ENCODE measurements at places on chromosomes 7 and 10.

- DNase-seq = no peak
Observed at GRCh38 chr10:49362596-49363260, 33.2 kb downstream of the DRGX start.

GRCh38 chr10:26044141-26044749 is 110.2 kb downstream of the MYO3A start:
- DNase-seq = peak; percentile 78

DNA sequence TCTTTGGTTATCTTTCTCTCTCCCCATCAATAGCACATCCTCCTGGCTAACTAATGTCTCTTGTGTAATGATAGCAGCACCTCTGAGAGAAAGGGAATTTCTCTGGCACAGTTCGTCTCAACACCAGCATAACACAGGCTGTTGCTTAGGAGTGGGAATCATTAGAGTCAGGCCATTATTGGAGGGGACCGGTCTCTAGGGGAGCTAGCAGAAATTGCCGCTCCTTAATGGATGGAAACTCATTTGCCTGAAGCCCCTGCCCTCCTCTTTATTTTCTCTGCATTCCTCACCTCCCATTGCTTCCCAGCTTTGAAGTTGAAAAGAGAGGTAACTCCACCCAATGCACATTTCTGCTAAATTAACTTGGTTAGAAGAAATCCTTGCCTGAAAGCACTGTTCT is 11.9 kb downstream of the LRRC4 start:
- DNase-seq = no peak

GRCh38 chr7:115679976-115680375 is 350.6 kb downstream of the TFEC start:
- DNase-seq = no peak

- no peak for DNase-seq
Observed at GRCh38 chr7:1226186-1226901, 6.3 kb upstream of the UNCX start.

DNA sequence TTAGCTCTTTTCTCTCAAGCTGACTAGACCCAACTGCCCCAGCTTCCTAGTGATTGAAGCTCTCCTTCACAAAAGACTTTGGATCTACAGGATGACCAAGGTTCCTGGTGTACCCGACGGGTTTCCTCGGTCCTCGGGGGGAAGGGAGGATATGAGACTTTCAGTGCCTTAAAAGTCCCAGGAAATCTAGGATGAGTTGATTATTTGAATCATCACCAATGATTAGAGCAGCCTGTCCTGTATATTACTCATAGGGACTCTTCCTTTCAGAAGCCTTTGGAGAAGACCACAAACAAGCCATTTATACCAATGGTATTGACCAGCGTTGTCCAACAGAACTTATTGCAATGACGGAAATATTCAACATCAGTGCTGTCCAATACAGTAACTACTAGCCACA is 6.1 kb upstream of the ACTA2 start:
- DNase-seq = no peak

- DNase-seq = no peak
Observed at GRCh38 chr10:113180401-113181154, 230.5 kb downstream of the TCF7L2 start.

DNA sequence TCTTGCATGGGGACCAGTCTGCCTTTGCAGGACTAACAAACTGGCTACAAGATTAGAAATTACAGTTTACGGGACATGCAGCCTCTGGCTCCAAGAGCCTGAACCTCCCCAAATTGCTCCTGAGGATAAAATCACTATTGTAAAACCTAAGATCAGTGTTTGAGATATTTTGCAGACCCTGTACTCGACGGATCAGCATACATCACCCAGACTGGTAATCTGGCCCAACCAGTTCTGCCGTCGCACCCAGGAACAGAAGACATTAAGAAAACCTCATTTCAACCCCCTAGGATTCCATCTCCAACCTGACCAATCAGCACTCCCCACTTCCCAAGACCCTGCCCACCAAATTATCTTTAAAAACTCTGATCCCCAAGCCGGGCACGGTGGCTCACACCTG is 27.1 kb upstream of the DNMBP start:
- no peak for DNase-seq

DNA sequence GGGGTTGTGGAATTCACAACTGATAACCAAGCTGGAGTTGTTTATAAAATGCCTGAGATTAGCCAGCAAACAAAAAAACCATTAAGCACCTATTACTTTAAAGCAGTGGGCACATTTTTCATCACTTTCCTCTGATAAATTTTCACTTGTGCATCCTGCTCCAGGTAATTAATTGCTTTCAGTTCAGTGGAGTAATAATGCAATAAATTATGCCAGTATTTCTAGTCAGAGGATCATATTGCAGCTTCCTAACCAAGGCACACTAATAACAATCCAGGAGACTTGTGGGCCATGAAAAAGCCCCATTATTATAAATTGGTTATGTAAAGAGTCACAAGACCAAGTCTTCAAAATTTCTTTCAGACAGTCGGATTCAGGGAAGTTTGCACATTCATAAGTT is 193.2 kb downstream of the LRMDA start:
- no peak for DNase-seq

DNA sequence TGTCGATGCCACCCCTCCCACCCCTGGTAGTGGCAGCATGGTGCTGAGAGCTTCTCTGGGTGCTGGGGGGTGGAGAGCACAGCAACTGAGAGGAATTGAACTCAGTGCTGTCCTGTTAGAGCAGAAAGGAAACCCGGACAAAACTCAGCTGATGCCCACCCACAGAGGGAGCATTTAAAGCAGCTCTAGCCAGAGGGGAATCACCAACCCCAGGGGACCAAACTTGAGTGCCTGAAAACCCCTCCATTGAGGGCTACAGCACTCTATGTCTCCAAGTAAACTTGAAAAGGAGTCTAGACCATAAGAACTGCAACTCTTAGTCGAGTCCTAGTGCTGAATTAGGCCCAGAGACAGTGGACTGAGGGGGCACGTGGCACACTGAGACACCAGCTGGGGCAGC is 16.8 kb upstream of the FOXI2 start:
- DNase-seq = no peak

- DNase-seq = no peak
Observed at GRCh38 chr7:45048748-45049147, 40.0 kb downstream of the NACAD start.

DNA sequence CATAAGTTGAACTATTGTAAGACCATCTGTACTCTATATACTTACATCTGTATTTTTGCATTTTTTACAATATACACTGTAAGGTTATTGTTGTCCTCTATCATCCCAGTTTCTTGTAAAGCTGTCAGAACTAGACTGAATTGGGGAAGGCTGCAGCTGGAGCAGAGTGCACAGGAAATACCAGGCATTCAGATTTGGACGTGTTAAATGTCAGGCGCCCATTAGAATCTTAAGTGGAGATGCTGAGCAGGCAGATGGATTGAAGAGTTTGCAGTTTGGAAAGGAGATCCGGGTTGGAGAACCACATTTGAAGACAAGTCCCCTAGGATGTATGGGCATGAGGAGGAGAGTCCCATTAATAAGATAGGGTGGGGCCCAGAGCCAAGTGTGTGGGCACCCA is 40.4 kb downstream of the MTURN start:
- no peak for DNase-seq

DNA sequence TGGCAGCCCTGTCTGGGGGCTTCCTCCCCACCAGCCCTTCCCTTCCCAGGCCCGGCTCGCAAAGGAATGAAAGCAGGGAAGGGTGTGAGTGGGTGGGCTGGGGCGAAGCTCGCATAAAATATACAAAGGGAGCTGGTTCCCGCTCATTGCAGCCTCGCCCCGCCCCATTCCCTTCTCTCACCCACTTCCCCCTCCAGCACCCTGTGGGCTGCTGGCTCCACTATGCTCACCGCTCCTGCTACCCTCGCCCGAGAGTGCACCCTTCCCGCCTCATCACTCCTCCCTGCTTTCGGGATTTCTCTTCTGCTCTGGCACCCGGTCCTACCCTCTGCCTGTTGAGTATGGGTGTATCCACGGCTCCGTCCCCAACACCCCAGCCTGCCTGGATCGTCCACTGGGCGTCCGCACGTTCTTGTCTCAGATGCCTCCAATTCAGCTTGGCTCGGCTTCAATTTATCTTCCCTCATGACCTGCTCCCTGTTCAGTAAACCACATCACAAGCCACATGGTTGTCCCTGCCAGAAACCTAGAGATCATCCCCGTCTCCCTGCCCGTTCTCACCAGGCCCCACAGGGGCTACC is 14.4 kb upstream of the TTYH3 start:
- no peak for DNase-seq

GRCh38 chr10:84214612-84215235 is 10.6 kb downstream of the LRIT2 start:
- DNase-seq = no peak

- DNase-seq = no peak
Observed at GRCh38 chr7:91942312-91942711, 1.6 kb downstream of the AKAP9 start.

DNA sequence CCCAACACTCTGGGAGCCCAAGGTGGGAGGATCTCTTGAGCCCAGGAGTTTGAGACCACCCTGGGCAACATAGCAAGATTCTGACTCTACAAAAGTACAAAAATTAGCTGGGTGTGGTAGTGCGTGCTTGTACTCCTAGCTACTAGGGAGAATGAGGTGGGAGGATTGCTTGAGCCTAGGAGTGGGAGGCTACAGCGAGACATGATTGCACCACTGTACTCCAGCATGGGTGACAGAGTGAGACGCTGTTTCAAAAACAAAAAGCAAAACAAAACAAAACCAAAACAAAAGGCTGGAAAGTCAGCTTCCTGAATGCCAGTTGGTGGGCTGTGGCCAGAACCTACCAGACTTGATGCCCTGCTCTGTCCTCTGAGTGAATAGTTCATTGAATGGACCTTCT is 242.8 kb downstream of the PHTF2 start:
- no peak for DNase-seq

- no peak for DNase-seq
Observed at GRCh38 chr7:26937939-26938623, 73.7 kb upstream of the SKAP2 start.

GRCh38 chr7:78747592-78747991 is 705.9 kb downstream of the MAGI2 start:
- DNase-seq = no peak
